ENCODE measurements at places on chromosomes 4 and X.

- no peak for DNase-seq
These were observed 47.7 kb downstream of the C4orf50 start for GRCh38 chr4:5970381-5971077.

DNA sequence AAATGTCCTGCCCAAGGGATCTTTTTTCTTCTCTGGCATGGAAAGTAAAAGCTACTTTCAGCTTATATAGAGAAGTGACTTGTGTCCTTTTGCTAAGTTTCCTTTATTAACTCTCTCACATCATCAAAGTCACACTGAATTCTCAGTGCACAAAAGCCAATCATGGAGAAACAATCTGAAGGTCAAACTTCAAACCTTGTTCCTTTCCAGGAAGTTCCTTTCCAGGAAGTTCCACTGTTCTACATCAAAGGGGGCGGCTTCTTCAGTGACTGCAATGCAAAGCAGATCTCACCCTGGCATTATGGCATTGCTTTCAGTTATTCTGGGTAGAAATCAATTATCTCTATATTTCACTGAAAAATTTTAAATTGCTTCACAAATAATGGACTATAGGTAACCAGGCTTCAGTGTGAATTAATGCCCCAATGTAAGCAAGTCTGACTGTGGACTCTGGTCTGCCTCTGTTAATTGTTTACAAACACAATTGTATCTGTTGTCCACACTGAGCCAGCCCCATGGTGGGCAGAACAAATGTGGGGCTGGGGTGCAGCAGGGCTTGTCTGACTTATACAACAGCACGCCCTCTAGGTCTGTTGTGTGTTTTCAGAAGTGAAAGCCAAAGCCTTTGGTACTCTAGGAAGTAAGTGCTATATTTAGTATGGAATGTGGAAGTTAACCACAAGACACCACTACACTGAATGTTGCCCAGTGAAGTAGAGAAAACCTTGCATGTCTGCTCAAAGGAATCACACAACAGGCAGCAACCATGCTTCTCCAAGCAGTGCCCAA, 98.8 kb downstream of the CDS1 start:
- DNase-seq, result no peak

GRCh38 chr4:165711912-165712311, 161.1 kb upstream of the TLL1 start:
- DNase-seq, result no peak

- peak; percentile 75 for DNase-seq
These were observed 460.9 kb downstream of the GABRG1 start for GRCh38 chr4:45663003-45663402.

GRCh38 chr4:38400946-38401345, 263.1 kb upstream of the KLF3 start:
- no peak for DNase-seq

GRCh38 chr4:26568446-26568994, 15.4 kb upstream of the TBC1D19 start:
- no peak for DNase-seq

DNA sequence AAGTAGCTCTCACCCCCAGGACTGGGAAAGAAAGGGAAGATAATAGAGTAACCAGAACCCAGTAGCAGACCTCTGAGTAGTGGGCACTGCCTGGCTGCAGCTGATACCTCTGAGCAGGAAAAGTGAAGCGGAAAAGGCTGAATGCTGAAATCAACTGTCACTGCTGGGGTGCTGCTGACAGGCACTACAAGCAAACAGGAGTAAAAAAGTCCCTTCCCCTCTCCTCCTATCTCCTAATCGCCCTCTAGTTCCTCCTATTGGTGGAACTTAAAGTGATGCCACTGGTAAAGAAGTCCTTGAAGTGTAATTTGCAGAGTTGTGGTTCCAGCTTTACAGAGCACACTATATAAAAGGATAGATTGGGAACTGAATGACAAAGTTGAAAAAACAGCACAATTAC, 32.8 kb upstream of the GLRB start:
- DNase-seq, result no peak
